ENCODE measurements at places on chromosomes 1 and 21.

- DNase-seq, result no peak
These were observed 30.7 kb downstream of the ZBTB17 start for GRCh38 chr1:15945011-15945831.

- DNase-seq, result no peak
These were observed 1044.4 kb downstream of the PLA2G4A start for GRCh38 chr1:187873126-187873525.

DNA sequence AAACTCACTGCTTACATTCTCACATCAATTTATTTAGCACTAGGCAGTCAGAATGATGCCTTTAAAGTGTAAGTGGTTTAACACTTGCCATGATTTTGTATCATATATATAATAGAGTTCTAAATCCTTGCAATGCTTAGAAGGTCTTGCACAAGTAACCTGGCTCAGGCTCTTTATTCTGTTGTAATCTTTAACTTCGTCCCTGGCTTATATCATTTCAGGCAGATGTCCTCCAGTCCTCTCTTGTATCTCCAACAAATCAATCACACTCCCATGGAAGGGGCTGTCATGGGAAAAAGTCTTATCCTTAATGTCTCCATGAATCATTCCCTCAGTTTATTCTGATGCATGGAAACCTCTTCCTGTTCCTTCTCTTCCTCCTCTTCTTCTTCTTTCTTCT lies 841.6 kb upstream of the B3GALT2 start:
- DNase-seq, result no peak

- no peak for DNase-seq
These were observed 49.1 kb downstream of the HHAT start for GRCh38 chr1:210377731-210378333.

- DNase-seq, result peak; percentile 81
These were observed 193.6 kb downstream of the RPS6KC1 start for GRCh38 chr1:213244664-213245091.

- no peak for DNase-seq
These were observed 186.0 kb downstream of the DYRK1A start for GRCh38 chr21:37552496-37553029.

DNA sequence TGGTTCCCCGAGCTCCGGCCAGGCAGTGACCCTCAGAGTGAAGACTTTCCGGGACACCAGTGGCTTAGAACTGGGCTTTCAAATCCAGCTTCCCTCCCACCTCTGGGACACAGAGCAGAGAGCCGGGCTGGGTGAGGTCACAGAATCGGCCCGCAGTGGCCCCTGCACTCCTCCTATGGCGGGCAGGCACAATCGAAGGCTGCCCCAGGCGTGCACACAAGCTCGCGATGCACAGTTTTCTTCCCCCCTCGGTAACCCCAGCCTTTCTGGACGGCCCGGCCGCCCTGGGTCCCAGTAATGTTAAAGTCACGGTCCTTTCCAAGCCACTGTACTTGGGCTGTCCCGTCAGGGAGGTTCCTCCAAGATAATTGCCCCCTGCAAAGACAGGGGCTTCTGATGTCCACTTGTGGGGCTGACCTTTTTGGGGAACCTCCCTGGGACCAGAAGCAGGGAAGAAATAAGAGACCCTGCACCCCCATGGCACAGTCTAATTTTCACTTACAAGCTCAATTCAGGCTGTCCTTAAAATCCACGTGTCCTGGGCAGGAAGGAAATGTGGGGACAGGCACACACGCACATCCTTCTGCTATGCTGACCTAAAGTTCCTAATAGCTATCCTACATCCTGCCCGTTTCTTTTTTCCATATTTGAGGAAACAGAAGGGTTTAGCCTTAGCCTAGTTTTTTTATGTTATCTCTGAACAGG lies 13.7 kb downstream of the TFF3 start:
- DNase-seq, result no peak

- DNase-seq, result no peak
These were observed 1.0 kb downstream of the ZBTB17 start for GRCh38 chr1:15974855-15975254.

DNA sequence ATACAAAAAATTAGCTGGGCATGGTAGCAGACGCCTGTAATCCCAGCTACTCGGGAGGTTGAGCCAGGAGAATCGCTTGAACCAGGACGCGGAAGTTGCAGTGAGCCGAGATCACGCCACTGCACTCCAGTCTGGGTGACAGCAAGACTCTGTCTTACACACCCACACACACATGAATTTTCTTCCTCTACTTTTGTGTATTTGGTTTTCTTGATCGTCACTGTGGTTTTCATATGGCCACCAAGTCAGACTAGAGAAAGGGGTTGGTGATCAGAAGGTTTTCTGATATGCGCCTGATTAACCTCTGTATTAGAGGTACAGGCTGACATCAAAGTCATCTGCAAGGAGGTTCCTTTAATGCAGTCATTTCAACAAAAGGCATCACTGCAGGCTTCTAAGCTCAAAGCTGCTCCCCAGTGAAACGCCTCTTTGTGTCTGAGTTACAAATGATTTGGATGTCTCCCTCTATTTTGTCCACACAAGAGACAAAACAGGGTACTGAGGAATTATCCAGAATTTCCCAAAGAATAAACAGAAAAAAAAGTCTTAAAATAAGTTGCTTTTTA lies 11.1 kb downstream of the SH2D1B start:
- DNase-seq, result no peak

- DNase-seq, result no peak
These were observed 17.6 kb downstream of the MAPKAPK2 start for GRCh38 chr1:206702260-206702659.

GRCh38 chr1:217149791-217150190 lies 426.6 kb upstream of the ESRRG start:
- DNase-seq, result no peak

- no peak for DNase-seq
These were observed 46.7 kb downstream of the WARS2 start for GRCh38 chr1:119093721-119094120.

GRCh38 chr1:13700521-13701270 lies 708 bp downstream of the PRDM2 start:
- DNase-seq, result no peak

GRCh38 chr1:46284597-46285564 lies 18.5 kb downstream of the LRRC41 start:
- no peak for DNase-seq

GRCh38 chr1:184315254-184315653 lies 71.6 kb upstream of the C1orf21 start:
- DNase-seq, result no peak

DNA sequence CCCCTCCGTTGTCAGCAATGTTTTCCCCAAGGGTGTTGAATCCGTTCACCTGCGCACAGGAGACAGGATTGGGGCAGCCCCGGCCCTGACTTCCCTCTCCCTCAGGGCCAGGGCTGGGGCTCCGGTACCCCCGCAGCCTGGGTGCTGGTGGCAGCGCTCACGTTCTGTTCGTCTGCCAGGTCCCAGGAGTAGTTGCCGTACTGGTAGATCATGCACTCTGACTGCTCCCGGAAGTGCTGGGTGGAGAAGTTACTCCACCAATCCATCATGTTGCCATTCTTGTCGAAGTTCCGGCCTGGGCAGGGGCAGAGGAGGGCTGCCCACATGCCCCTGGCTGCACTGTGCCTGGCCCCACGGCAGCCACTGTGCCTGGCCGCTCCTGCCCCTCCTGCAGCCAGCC lies 6.1 kb downstream of the PRXL2B start:
- DNase-seq, result no peak

- no peak for DNase-seq
These were observed 159.9 kb downstream of the SNX7 start for GRCh38 chr1:98821379-98821778.

DNA sequence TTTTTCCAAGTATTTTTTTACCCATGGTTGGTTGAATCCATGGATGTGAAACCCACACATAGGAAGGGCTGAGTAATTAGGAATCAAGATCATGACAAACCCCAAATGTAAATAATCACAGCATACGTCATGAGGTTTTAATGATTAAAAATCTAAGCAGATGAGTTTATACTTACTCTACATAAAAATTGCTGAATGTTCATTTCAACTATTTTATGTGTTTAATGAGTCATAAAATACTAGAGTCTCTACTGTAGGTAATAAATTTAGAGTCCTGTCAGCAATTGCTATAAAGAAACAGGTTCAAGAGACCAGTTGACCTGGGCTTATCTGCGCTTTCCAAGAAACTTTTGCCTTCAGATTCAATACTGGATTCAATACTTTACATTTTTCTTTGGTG lies 18.2 kb downstream of the CTH start:
- DNase-seq, result no peak

DNA sequence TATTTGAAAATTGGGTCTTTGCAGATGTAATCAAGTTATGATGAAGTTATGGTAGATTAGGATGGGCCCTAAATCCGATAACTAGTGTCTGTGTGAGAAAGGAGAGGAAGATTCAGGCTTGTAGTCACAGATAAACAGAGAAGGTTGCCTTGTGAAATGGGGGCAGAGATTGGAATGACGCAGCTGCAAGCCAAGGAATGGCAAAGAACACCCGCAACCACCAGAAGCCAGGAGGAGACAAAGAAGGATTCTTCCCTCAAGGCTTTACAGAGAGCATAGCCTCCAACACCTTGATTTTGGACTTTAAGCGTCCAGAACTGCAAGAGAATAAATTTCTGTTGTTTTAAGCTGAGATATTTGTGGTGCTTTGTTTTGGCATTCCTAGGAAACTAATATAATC lies 35.4 kb upstream of the COL24A1 start:
- DNase-seq, result no peak

DNA sequence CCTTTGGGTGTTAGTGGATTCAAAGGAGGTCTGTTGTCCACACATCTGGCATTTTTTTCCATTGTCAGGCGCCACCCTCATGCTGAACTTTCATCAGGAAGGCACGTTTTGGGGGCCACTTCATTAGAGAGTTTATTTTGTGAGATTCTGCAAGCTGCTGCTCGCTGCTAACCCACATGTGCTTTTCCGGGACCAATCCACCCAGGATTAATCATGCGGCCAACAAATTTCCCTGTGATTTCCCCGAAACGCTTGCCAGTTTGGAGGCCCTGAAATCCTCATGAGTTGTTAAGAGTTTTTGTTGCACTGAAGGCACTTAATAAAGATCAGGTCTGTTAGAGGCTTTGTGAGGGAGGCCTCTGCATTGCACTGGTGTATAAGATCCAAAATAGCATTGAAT lies 2.4 kb downstream of the PDPN start:
- no peak for DNase-seq

DNA sequence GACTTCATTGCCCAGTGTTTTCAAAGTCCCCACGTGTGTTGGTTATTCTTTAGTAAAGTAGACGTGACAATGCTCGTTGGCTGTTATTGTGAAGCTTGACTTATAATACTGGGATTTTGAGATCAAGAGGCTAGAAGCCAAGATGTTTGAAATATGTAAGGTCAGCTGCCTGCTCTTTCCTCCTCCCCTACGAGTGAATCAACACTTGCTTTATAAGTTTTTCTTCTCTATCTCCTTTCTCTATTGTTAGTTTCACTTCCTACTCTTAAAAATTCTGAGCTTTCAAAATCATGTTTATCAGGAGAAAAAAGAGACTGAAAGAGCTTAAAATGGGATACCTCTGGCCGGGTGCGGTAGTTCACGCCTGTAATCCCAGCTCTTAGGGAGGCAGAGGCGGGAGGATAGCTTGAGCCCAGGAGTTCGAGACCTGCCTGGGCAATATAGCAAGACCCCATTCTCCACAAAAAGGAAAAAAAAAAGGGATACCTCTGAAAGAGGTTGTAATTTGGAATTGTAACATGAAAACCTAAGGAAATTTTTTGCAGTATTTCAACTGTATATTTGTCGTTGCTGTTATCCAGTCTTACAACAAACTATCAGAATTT lies 72.0 kb downstream of the EPB41 start:
- DNase-seq, result no peak

GRCh38 chr1:17764591-17764990 lies 9.5 kb downstream of the ACTL8 start:
- no peak for DNase-seq

GRCh38 chr1:39047374-39048229 lies 21.5 kb downstream of the NDUFS5 start:
- DNase-seq, result no peak

- no peak for DNase-seq
These were observed 190.6 kb downstream of the FMN2 start for GRCh38 chr1:240282061-240282830.

GRCh38 chr1:56553046-56553445 lies 26.3 kb downstream of the PLPP3 start:
- DNase-seq, result no peak

GRCh38 chr1:28779751-28780408 lies 32.1 kb upstream of the OPRD1 start:
- no peak for DNase-seq

DNA sequence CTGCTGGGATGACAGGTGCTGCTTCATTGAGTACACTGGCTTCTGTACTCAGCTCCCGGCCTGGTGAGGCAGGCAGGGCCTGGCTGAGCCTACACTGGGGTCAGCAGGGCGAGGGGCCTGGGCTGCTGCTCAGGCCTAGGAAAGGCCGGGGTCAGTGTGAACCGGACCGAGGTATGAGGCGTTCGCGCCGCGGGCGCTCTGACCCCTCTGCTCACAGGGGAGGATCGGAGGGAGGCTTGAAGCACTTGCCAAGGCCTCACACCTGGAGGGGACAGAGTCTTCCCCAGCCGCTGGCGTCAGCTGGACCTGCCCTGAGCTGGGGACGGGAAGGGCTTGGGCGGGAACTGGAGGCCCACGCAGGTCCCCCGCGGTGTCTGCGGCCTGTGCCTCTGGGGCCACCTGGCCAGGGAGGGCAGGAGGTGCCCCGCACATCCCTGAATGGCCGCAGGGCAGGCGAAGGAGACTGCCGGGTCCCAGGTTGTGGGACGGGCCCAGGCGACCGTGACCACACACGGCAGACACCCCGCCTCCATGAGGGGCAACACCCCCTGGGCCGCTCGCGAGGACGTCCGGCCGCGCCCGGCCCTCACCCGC lies 466 bp downstream of the PEX10 start:
- no peak for DNase-seq

DNA sequence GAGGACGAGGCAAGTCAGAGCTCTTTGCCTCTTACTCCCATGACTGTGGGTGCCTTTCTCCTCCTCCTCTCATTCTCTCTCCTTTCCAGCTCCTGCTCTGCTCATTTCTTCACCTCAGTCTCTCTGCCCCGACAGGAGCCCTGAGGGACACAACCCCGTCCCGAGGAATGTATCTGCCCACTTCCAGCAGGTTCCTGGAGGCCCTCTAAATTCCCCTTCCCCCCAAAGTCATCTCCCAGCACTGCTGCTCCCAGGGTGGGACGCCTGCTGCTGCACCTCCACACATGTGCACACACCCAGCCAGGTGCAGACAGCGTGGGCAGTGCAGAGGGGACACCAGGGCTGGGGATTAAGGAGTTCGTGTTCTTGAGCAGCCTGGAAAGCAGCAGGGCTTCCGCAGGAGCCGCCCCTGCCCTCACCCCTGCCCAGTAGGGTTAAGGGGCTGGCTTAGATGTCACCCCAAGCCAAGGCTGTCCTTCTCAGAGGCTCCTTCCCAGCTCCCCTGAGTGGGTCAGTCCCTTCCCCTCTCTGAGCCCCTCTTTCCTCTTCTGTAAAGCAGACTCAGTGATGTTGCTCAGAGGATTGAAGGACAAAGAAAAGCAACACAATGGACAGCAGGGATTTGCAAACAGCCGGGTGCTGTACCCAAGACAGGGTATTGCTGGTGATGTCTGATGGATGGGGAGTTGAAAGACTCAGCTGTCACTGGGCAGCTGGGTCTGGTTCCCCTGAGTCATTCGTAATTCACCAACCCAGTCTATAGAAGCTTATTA lies 346.0 kb downstream of the MATN1 start:
- no peak for DNase-seq
